ENCODE measurements at places on chromosomes 12 and 14. TPM values are rescaled to one million over a fixed set of nuclear protein-coding genes. Genes with fewer than 3 reads are reported as not detected.
A peak's percentile ranks its signal among the peaks of the same experiment; 100 is the strongest.

The ATXN3 gene
- total RNA-seq = 31.6 TPM

GRCh38 chr12:114406984-114407841 is 1.3 kb upstream of the TBX5 start:
- no peak overlapping the region for H3K27ac ChIP-seq
- H3K27me3 ChIP-seq = peaks cover 22% of the 10 kb centered on the region
- H3K4me1 ChIP-seq = no peaks in the 10 kb centered on the region
- DNase-seq = no peak
- no peak overlapping the region for H3K4me3 ChIP-seq

- no peaks in the 10 kb centered on the region for H3K27me3 ChIP-seq
- H3K27ac ChIP-seq = no peak overlapping the region
- H3K36me3 ChIP-seq = peaks cover 7% of the 10 kb centered on the region
- DNase-seq = no peak
Measured at GRCh38 chr12:69904777-69905176, 79.8 kb downstream of the MYRFL start.

GRCh38 chr14:31229638-31230572 is 22.3 kb upstream of the HECTD1 start:
- peak overlapping the region; percentile 59 for H3K4me3 ChIP-seq
- no peaks in the 10 kb centered on the region for H3K36me3 ChIP-seq
- H3K27me3 ChIP-seq = no peaks in the 10 kb centered on the region
- peak; percentile 100 for DNase-seq

DNA sequence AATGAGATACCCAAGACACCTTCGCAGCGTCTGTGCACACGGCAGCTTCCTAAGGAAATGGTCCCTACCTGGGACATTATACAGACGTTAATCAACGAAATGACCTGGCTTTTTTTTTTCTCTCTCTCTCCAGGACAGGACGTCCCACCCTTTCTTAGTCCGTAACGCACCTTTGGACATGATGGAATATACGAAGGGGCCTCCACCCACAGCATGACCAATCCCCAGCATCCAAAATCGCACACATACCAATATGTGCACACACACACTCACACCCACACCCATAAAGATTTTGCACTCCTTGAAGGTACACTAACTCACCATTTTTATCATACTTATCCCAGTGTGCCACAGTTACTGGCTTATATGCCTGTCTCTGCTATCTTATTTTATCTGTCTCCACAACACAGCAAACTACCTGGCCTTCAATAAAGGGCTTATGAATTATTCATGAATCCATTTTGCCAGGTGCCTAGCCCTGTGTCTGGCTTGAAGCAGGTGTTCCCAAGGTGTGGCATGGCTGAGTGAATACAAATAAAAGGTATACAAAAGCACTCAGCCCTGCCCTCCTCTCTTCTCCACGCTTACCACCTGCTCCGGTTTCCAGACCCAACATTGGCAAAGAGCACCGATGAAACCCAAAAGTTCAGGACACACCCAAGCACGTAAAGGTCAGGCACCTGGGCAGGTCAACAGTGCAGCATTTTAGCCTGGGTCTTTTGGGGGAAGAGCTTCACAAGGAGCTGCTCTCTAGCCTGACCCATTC is 2.2 kb downstream of the SCNN1A start:
- DNase-seq = peak; percentile 23
- peaks cover 54% of the 10 kb centered on the region for H3K36me3 ChIP-seq
- H3K27ac ChIP-seq = peak overlapping the region; percentile 97
- H3K4me3 ChIP-seq = peak overlapping the region; percentile 89

All from MCF 10A (cell line).